Renal pelvis (tissue), 12 donors: ENCODE measurements at places on chromosomes 1 and 21. TPM values are rescaled to one million over a fixed set of nuclear protein-coding genes. Genes with fewer than 3 reads are reported as not detected.

PGBD5 gene
- polyA plus RNA-seq, result 8.7 TPM

ZNF695 gene
- polyA plus RNA-seq, result 3.1 TPM

CGN gene
- 58.9 TPM for polyA plus RNA-seq

GJC2 gene
- 0.59 TPM for polyA plus RNA-seq

LCE3E gene
- not detected for polyA plus RNA-seq

GJA9 gene
- 0.19 TPM for polyA plus RNA-seq

PPM1J gene
- 2.0 TPM for polyA plus RNA-seq

TEDDM1 gene
- 0.21 TPM for polyA plus RNA-seq

RASSF5 gene
- polyA plus RNA-seq, result 4.6 TPM

DNA sequence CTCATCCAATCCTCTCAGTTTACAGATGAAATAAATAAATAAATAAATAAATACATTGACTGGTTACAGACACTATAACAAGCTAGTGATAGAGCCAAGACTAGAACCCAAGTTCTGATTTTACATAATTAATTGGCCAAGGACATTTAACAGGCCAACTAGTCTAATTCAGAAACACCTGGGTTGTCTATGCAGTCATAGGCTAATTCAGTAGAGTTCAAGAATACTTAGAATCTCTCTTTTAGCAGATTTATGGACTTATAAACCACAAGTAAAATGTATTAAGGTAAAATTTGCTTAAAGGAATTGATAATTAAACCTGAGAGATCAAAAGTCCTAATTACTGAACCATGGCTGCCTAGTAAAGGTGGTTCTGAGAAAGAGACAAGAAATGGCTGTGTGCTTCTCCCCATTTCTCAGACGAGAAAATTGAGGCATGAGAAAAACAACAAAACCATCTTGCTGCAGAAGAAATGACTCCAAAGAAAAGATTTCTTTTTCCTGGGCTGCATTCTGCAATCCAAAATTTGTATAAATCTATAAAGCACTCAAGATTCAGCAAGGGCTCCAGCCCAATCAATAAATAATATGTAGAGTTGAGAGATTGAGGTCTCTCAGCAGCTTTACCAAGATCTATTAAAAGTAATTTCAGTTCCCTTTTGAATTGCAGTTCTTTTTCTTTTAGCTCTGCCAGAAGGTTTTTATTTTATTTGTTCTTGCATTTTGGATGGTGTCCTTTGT lies 98.3 kb downstream of the DUSP10 start:
- DNase-seq, result no peak

GRCh38 chr1:6588893-6589520 lies 9.2 kb downstream of the ZBTB48 start:
- DNase-seq, result no peak

DNA sequence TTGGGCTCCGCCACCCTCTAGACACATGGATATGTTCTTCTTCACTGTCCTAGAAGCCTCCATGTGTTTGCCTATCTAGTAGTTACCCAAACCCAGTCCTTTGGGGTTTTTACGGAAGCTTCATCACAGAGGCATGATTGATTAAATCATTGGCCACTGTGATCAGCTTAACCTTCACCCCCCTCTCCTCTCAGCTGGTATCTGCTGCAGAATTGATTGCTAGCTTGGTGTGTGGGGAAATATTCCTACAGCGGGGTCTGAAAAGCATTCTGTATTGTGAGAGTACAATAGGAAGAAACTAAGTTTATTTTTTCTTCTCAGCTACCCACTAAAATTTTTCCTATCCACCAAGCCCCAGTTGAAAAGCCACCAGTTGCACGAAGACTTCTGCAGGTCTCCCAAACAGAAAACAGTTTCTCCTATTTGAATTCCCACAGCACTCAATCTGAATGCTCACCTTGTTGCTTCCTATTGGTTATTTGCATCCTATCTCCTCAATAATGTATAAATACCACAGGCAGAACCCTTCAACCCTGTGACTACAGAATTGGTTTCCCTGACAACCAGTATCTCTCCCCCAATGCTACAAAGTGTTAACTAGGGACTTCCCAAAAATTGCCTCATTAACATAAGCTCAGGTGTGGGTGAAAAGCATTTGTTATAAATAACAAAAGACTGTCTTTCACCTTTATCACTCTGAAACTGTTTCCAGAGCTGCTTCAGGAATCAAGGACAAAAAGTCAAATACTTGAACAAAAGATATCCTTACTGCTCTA lies 9.3 kb upstream of the VANGL1 start:
- no peak for DNase-seq

DNA sequence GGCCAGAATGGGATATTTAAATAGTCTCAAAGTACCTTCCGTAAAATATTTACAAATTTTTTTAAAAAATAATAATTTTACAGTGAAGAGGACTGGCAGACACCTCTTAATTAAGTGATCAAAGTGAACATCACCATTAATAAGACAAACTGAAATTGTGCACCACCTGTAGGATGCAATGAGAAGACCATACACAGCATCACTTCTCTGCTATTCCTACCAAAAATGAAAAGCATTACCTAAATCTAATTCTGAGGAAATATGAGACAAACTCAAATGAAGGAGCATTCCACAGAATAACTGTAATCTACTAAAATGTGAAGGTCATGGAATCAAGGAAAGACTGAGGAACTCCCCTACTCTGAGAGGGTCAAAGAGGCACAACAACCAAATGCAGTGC lies 68.2 kb upstream of the PRDX6 start:
- DNase-seq, result no peak

DNA sequence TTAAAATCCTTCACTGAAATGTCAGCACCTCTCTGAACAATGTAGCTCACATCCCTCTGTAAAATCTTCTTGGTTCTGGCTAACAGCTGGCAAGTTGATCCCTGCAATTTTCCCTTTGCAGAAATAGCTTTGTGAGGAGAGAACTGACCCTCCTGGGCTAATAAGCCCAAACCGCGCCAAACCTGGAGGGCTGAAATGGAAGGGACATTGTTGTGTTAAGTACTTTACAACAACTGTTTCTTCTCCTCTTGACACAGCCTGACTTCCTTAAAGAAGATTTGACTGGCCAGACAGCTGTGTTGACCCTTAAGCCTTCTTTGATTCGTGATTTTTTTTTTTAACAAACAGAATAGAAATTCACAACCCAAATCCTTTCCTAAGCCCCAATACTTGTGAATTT lies 5.7 kb downstream of the LMX1A start:
- no peak for DNase-seq

GRCh38 chr1:65407877-65408276 lies 12.6 kb upstream of the LEPR start:
- no peak for DNase-seq

GRCh38 chr1:62046927-62047326 lies 147.7 kb upstream of the L1TD1 start:
- DNase-seq, result no peak

DNA sequence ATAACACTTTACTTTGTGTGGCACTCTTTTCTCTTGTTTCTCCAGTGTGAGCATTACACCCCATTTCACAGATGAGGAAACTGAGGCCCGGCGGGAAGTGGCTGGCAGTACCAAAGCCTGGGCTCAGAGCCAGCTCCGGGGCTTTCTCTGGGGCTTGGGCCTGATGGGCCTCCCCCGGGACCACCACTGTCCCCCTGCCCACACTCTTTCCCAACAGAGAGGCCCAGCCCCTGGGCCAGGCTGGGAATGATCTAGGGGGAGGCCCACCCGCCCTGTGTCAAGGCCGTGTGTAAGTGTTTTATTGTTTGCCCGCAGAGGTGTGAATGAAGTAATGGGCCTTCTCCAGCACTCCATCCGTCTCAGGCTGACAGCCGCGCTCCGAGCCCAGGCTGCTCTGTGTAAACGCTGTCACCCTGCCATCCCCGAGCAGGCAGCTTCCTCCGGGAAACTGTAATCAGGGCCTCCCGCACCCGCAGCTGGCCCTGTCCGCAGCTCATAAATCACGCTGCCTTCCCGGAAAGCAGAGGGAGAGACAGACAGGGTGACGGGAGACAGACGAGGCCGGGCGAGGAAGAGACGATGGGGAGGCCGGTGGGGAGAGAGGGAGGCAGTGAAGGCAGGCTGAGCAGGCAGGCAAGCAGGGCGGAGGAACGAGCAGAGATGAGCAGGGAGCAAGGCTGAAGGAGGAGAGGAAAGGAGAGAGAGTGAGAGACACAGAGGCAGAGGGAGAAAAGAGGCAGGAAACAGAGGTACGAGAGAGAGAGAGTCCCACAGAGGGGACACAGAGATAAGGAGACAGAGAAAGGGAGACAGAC lies 109.7 kb upstream of the ZBTB40 start:
- peak; percentile 88 for DNase-seq

DNA sequence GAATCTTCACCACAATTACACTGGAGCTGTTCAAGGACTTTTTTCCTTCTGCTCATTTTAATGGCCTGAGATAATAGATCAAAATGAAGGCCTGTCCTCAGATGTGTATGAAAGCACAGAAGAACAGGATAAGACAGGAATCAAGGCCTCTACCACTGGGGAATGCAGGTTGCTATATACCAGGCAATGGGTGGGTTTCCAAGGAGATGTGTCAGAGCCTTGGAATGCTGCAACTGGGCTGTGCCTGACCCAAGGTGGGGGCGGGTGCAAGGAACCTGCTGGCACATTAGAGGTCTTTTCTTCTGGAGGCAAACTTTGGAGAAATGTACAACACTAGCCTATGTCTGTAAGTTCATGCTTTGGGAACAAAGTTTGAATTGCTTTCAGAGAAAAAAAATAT lies 21.7 kb upstream of the LAMC2 start:
- no peak for DNase-seq

- no peak for DNase-seq
These were observed 1503.0 kb downstream of the KCNT2 start for GRCh38 chr1:195105281-195105680.

DNA sequence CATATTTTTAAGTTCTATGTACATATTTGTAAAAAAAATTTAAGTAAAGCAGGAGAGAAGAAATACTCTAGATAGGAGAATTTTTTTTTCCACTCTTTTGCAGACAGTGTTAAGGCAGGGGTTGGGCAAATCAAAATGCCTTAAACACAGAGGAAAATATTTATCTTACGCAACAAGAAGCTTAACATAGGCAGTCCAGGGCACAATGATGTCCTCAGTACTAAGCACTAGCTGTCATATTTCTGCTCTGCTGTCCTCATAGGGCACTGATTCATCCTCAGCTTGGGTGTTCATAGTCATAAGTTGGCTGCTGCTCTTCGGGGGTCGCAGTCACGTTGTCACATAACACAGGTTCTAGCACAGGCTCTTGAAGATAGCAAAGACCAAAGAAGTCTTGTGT lies 247.4 kb downstream of the PTBP2 start:
- DNase-seq, result no peak

DNA sequence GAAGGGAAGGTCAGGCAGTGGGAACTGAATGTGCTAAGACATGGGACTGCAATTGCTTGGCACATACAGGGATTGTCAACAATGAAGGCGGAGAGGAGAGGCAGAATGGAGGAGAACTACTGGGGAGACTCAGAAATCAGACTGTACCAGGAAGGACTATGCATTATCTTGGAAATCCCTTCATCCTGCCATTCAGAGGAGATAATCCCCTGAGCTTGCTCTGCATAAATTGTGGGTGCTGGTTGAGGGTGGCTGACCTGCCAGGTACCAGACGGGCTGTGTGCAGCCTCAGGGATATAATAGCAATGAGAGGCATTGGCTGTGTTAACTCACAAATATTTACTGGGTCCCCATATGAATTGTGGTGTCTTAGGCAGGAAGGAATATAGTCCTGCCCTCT lies 5.0 kb upstream of the TRABD2B start:
- DNase-seq, result no peak

- no peak for DNase-seq
These were observed 218.1 kb upstream of the FAM78B start for GRCh38 chr1:166384948-166385347.

- no peak for DNase-seq
These were observed 79.4 kb downstream of the SPATA46 start for GRCh38 chr1:162297208-162297607.

- DNase-seq, result no peak
These were observed 166.8 kb upstream of the IVNS1ABP start for GRCh38 chr1:185483664-185484450.

DNA sequence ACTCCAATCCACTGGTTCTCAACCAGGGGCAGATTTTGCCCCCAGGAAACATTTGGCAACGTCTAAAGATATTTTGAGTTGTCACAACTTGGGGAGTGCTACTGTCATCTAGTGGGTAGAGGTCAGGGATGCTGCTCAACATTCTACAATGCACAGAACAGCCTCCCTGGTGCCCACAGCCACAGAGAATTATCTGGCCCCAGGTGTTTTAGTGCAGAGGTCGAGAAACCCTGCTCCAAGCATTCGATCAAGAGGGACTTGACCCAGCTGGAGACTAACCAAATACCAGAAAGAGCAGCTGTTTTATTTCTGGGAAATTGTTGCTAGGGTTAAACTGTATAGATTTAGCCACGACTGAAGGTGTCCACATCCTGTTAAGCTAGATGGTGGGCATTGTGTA lies 19.2 kb downstream of the CD247 start:
- no peak for DNase-seq

DNA sequence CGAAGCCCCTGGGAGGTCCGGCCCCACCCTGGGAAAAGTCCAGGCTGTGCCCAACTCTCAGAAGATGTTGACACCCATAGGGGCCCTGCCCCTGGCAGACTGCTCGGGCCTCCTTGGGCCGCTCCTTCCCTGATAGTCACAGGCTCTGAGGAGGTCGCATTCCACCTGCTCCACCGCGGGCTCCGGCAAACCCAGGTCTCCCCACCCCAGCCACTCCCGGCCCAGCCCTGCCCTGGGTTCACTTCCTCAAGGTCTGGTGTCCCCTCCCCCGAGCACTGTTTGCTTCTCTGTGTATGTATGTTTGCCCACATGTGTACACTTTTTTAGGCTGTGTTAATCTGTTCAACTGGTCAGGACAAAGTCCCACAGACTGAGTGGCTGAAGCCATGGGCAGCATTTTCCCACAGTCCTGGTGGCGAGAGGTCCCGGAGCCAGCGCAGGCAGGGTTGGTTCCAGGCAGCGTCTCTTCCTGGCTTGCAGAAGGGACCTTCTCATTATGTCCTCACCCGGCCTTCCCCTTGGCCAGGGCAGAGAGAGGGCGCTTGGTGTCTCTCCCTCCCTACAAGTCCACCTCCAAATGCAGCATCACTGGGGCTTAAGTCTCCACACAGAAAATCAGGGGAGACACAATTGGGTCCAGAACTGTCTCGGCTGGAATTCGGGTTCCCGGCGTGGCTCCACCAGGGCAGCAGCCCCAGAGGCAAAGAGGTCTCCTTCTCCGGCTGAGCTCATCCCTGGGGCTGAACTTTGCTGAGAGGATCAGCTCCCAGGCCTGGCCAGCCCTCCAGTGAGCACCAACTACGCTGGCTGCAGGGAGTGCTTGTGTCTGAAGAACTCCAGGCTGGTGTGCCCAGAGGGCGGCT lies 10.5 kb upstream of the PRXL2B start:
- DNase-seq, result no peak

DNA sequence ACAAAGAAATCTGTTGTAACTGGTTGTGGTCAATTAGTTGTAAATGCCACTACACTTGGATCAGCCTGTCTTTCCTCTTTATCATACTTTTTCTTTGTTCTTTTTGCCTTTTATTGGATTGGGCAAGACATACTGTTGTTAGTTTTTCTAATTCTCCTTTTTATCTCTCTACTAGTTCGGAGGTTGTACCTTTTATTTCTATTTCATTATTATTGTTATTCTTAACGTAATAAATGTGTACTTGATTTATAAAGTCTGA lies 59.2 kb downstream of the IVNS1ABP start:
- DNase-seq, result no peak
